Activated B cell treated with CpG ODN at 0.5 μM for 24 hours (primary cell): ENCODE measurements at places on chromosomes 16 and 17. TPM values are rescaled to one million over a fixed set of nuclear protein-coding genes. Genes with fewer than 3 reads are reported as not detected.

The PDIA2 gene
- not detected in 2 replicates for total RNA-seq

The ITGAX gene
- total RNA-seq: 81.9 and 100 TPM in 2 replicates

The STX8 gene
- total RNA-seq: 66.9 and 71.7 TPM in 2 replicates

The ODAD4 gene
- 0.56 and 1.1 TPM in 2 replicates for total RNA-seq

The TBKBP1 gene
- total RNA-seq: 3.6 and 4.1 TPM in 2 replicates

The G6PC3 gene
- 30.9 and 35.2 TPM in 2 replicates for total RNA-seq

The NOG gene
- not detected in 2 replicates for total RNA-seq

The HBM gene
- total RNA-seq: not detected in 2 replicates

The OR3A2 gene
- 0.64 and 2.2 TPM in 2 replicates for total RNA-seq

- no peak for DNase-seq
- H3K27me3 ChIP-seq: no peaks in the 10 kb centered on the region
- H3K36me3 ChIP-seq: peaks cover 4% of the 10 kb centered on the region
- H3K4me3 ChIP-seq: no peak overlapping the region
These were observed 2.6 kb downstream of the ABCA9 start for GRCh38 chr17:69058165-69058564.

DNA sequence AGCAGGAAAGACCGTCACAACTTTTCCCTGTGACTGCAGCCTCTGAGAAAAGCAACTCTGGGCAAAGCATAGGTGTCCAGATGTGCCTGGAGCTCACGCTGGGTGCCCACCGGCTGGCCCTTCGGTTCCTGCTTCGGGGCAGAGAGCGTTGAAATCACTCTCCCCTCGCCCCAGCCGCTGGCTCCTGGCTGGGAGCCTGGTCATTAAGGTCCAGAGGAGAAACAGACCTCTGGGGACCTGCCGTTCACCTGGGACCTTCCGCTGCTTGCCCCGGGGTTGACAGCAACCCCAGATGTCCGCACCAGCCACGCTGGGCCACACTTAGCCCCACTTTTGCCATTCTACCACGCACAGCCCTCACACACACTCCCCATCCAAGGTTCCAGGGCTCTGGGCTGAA, 13.1 kb downstream of the MRM3 start:
- H3K4me3 ChIP-seq: no peak overlapping the region
- H3K4me1 ChIP-seq: peaks cover 7% of the 10 kb centered on the region
- DNase-seq: no peak
- H3K36me3 ChIP-seq: peaks cover 26% of the 10 kb centered on the region
- H3K27ac ChIP-seq: no peak overlapping the region
- H3K27me3 ChIP-seq: no peaks in the 10 kb centered on the region

- H3K27ac ChIP-seq: no peak overlapping the region
- H3K4me1 ChIP-seq: no peaks in the 10 kb centered on the region
- no peak overlapping the region for H3K4me3 ChIP-seq
These were observed 221.8 kb downstream of the MAP2K4 start for GRCh38 chr17:12242345-12242954.

GRCh38 chr17:63826468-63827001, 696 bp upstream of the PSMC5 start:
- no peaks in the 10 kb centered on the region for H3K27me3 ChIP-seq
- peaks cover 77% of the 10 kb centered on the region for H3K4me1 ChIP-seq
- H3K36me3 ChIP-seq: peaks cover 90% of the 10 kb centered on the region
- peak; percentile 34 for DNase-seq
- H3K27ac ChIP-seq: peak overlapping the region; percentile 100

DNA sequence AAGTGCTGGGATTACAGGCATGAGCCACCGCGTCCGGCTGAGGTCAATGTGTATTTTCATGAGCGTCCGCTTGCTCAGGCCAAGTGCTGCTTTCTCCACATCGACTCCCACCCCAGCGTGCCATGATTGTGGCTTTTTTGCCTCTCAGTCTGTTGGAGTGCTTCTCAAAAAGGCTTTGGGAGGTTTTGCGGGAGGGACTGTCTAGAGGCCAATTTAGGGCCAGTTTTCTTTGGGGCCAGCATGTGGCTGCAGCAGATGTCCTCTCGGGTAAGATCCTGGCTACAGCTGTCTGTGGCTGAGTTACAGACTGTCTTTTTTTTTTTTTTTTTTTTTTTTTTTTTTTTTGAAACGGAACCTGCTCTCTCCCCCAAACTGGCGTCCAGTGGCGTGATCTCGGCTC, 6.5 kb downstream of the C16orf90 start:
- no peaks in the 10 kb centered on the region for H3K4me1 ChIP-seq
- H3K27ac ChIP-seq: no peak overlapping the region
- no peak for DNase-seq
- H3K4me3 ChIP-seq: no peak overlapping the region
- no peaks in the 10 kb centered on the region for H3K27me3 ChIP-seq
- peaks cover 31% of the 10 kb centered on the region for H3K36me3 ChIP-seq

GRCh38 chr16:85798283-85798776, 1.0 kb downstream of the EMC8 start:
- peak overlapping the region; percentile 84 for H3K4me3 ChIP-seq

DNA sequence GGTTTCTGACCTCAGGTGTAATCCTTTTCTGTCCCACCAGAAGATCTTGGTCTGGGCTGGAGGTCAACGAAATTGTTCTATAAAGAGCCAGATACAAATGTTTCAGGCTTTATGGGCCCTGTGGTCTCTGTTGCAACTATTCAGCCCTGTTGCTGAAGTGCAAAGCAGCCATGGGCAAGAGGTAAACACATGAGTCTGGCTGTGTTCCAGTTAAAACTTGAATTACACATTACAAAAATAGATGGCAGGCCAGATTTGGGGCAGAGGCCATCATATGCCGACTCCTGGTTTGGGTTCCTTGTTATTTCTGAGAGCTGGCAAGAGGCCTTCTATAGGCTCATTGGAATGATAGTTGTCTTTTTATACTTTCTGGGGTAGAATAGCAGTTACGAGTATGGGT, 114.4 kb downstream of the SDR42E1 start:
- H3K4me3 ChIP-seq: no peak overlapping the region
- peaks cover 86% of the 10 kb centered on the region for H3K36me3 ChIP-seq
- peak overlapping the region; percentile 50 for H3K27ac ChIP-seq

GRCh38 chr16:63922560-63922959, 1199.3 kb downstream of the CDH11 start:
- no peaks in the 10 kb centered on the region for H3K4me1 ChIP-seq
- no peak for DNase-seq
- no peak overlapping the region for H3K4me3 ChIP-seq
- no peaks in the 10 kb centered on the region for H3K36me3 ChIP-seq

GRCh38 chr17:65850486-65850885, 289.0 kb upstream of the AXIN2 start:
- DNase-seq: no peak
- H3K4me3 ChIP-seq: no peak overlapping the region
- no peaks in the 10 kb centered on the region for H3K4me1 ChIP-seq
- H3K27ac ChIP-seq: no peak overlapping the region
- H3K36me3 ChIP-seq: no peaks in the 10 kb centered on the region

GRCh38 chr17:59423137-59423724, 91.8 kb downstream of the YPEL2 start:
- H3K4me3 ChIP-seq: no peak overlapping the region
- no peak for DNase-seq

DNA sequence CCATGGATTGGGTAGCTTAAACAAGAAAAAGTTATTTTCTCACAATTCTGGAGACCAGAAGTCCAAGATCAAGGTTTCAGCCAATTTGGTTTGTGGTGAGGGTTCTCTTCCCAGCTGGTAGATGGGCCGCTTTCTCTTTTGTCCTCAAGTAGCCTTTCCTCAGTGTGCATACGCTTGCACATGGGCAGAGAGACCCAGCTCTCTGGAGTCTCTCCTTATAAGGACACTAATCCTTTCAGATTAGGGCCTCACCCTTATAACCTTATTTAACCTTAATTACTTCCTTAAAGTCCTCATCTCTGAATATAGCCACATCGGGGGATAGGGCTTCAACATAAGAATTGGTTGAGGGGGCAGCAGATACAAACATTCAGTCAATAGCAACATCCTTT, 68.4 kb upstream of the NLK start:
- H3K4me1 ChIP-seq: peaks cover 2% of the 10 kb centered on the region
- no peak for DNase-seq
- no peak overlapping the region for H3K27ac ChIP-seq
- H3K27me3 ChIP-seq: peaks cover 6% of the 10 kb centered on the region
- H3K4me3 ChIP-seq: no peak overlapping the region

GRCh38 chr17:17361867-17362539, 58.8 kb downstream of the NT5M start:
- no peak overlapping the region for H3K27ac ChIP-seq
- H3K4me3 ChIP-seq: no peak overlapping the region
- peaks cover 12% of the 10 kb centered on the region for H3K27me3 ChIP-seq

GRCh38 chr17:20852239-20852989, 190.4 kb downstream of the USP22 start:
- peaks cover 34% of the 10 kb centered on the region for H3K27me3 ChIP-seq
- H3K27ac ChIP-seq: no peak overlapping the region
- H3K4me1 ChIP-seq: peaks cover 13% of the 10 kb centered on the region

DNA sequence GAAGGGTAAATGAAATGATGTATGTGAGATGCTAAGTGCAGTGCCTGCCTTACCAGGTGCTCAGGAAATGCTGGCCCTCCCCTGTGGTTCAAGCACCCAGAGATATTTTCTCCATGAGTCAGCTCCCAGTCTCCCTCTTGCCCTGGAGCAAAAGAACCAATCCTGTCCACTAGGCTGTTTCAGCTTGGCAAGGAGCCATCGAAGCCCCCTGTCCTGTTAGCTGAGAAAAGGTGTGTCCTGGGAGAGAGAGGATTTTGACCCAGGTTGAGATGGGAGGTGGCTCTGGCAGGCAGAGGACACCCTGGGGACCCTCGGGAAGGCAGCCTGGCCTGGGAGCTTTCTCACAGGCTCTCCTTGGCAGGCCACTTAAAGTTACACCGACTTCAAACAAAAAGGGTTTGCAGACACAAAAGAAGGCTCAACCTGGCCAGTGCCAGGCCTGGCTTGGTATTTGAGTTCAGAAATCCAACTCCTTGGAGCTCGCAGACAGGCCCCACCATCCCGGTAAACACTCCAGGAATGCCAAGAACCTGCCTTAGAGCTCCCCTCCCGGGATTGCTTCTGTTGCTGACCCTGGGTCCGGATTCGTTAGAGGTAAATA, 29.6 kb downstream of the NTN1 start:
- H3K27ac ChIP-seq: no peak overlapping the region
- no peaks in the 10 kb centered on the region for H3K4me1 ChIP-seq
- H3K4me3 ChIP-seq: no peak overlapping the region
- DNase-seq: no peak

DNA sequence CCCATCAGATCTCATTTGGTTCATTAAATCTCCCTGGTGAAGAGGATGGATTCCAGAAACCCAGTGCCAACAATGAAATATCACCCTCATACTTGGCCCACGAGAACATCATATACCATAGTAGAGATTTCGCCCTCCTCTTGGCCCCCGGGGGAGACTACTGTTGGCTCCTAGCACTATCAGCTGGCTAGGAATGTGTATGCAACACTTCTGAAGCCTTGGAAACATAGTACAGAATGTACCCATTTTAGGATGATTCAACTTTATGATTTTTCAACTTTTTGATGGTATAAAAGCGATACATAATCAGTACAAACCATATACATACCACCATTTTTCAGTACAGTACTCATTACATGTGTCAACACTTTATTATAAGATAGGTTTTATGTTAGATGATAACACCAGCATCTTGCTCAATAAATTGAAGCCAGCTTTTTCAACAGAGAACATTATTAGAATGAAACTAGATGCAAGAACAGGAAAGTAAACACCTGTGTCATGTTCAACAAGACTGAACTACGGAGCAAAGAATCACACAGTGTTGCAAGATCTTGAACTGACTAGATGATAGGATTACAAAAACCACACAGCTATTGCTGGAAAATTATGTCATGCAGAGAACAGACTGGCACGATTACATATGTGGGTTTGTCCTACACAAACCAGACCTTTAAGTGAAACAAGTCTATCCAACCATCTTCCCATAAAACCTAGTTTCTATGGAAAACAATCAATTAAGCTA, 17.2 kb downstream of the RSL1D1 start:
- no peaks in the 10 kb centered on the region for H3K27me3 ChIP-seq
- no peak overlapping the region for H3K27ac ChIP-seq
- DNase-seq: no peak
- H3K36me3 ChIP-seq: peaks cover 34% of the 10 kb centered on the region
- H3K4me3 ChIP-seq: no peak overlapping the region

GRCh38 chr16:66512272-66513110, 37.4 kb downstream of the TK2 start:
- peaks cover 40% of the 10 kb centered on the region for H3K4me1 ChIP-seq
- no peaks in the 10 kb centered on the region for H3K36me3 ChIP-seq
- DNase-seq: no peak
- H3K27ac ChIP-seq: no peak overlapping the region

DNA sequence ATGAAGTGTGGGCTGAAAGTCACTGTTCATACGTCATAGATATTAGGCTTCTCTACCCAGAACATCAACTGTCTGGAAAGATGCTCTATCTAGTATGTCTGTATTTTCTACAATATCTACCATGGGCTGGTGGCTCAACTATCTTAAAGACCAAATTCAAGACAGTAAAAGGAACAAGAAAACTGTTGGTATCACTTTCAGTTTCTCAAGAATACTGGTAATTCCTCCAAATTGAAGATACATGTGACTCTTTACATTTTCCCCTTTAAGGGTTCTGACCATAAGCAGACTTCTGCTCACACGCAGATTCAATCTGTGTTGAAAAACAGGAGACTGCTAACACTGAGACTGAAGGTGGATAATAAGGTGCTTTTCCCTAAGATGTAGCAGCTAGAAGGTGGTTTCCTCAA, 24.2 kb downstream of the XPO6 start:
- peak overlapping the region; percentile 65 for H3K4me3 ChIP-seq
- peak overlapping the region; percentile 91 for H3K27ac ChIP-seq
- peaks cover 34% of the 10 kb centered on the region for H3K36me3 ChIP-seq
- H3K27me3 ChIP-seq: no peaks in the 10 kb centered on the region
- DNase-seq: no peak

GRCh38 chr16:89190150-89190958, 10.0 kb downstream of the SLC22A31 start:
- no peak overlapping the region for H3K4me3 ChIP-seq
- peaks cover 3% of the 10 kb centered on the region for H3K4me1 ChIP-seq
- no peak for DNase-seq
- no peaks in the 10 kb centered on the region for H3K27me3 ChIP-seq

- H3K4me1 ChIP-seq: peaks cover 3% of the 10 kb centered on the region
- H3K27me3 ChIP-seq: peaks cover 24% of the 10 kb centered on the region
- no peak overlapping the region for H3K4me3 ChIP-seq
- no peak for DNase-seq
These were observed 92.7 kb upstream of the CDH5 start for GRCh38 chr16:66273644-66274334.

DNA sequence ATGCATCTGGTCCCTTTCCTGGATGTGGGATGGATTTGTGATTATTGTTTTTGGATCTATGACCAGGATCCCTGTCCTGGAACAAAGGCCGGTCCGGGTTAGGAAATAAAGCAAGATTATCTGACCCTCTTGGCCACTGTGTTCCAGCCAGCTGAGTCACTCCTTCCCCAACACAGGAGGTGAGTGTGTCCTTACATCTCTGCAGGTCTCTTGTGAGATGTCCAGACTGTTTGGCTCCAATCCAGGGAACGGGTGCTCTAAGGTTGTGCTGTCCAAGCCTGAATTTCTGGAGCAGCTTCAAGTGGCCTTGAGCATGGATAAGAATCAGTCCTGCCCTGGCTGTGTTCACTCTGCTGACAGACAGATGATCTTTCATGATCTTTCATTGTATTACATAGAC, 136.5 kb upstream of the CCL2 start:
- H3K36me3 ChIP-seq: no peaks in the 10 kb centered on the region
- H3K27ac ChIP-seq: no peak overlapping the region
- no peak overlapping the region for H3K4me3 ChIP-seq
- no peaks in the 10 kb centered on the region for H3K4me1 ChIP-seq
- no peak for DNase-seq

GRCh38 chr17:29066606-29067005, 23.7 kb downstream of the PIPOX start:
- DNase-seq: no peak
- no peaks in the 10 kb centered on the region for H3K27me3 ChIP-seq

GRCh38 chr17:45431531-45432404, 902 bp downstream of the ARHGAP27 start:
- no peaks in the 10 kb centered on the region for H3K27me3 ChIP-seq
- DNase-seq: peak; percentile 66
- peak overlapping the region; percentile 83 for H3K4me3 ChIP-seq
- H3K36me3 ChIP-seq: peaks cover 10% of the 10 kb centered on the region
